ENCODE measurements at places on chromosomes 11 and 22. TPM values are rescaled to one million over a fixed set of nuclear protein-coding genes. Genes with fewer than 3 reads are reported as not detected.

MS4A6A gene
- 80.0 TPM for total RNA-seq

DNA sequence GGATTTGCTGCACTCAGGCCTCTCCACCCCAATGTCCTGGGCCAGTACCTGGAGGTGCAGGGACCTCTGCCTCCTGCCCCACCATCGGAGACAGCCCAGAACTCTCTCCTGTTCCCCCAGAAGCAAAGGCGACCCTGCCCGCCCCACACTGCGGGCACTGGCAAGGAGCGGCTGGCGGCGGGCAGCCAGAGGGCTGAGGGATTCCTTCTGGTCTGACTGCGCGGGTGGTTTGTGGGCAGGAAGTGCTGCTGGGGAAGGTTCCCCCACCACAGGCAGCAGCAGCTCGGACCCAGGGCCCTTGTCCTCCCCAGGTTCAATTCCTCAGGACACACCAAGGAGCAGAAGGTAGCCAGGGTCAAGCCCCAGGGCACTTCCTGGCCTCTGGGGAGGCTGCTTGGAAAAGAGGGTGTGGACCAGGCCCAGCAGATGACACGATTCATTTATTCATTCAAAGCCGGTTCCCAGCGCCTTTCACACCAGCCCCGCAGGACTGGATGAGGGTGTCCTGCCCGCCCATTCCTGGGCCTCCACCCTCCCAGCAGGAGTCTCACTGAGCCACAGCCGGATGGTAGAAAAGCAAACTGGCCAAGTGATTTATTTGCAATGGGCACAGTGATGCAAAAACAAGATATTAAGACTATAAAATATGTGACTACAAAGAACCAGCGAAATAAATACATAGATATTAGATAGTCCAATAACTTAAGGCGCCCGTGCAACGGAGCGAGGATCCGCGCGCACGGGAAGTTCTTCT lies 1.2 kb downstream of the PHLDA2 start:
- no peak for DNase-seq

DNA sequence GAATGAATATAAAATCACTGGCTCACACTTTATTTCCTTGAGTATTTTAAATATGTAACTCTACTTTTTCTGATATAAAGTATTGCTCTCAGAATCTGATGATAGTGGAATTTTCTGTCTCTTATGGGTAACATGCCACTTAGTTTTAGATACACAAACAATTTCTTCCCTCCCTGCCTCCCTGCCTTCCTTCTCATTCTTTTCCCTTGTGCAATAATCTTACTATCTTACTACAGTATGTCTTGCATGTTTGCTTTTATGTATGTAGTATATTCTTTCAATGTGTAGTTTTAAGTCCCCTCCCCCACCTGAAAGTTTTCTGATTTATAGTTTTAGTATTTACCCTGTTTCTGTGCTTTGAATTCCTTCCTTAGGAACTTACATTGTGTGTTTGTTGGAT lies 48.4 kb downstream of the INSC start:
- no peak for DNase-seq

WEE1 gene
- total RNA-seq = 32.4 TPM

GRCh38 chr22:43388420-43388851 lies 23.4 kb upstream of the MPPED1 start:
- peak; percentile 57 for DNase-seq

IRF7 gene
- total RNA-seq = 27.1 TPM

- DNase-seq = no peak
Measured at GRCh38 chr11:27459191-27459590, 13.4 kb downstream of the LGR4 start.

SLC43A3 gene
- 110 TPM for total RNA-seq

GRCh38 chr11:1310318-1310687 lies 871 bp upstream of the TOLLIP start:
- DNase-seq = no peak

DNA sequence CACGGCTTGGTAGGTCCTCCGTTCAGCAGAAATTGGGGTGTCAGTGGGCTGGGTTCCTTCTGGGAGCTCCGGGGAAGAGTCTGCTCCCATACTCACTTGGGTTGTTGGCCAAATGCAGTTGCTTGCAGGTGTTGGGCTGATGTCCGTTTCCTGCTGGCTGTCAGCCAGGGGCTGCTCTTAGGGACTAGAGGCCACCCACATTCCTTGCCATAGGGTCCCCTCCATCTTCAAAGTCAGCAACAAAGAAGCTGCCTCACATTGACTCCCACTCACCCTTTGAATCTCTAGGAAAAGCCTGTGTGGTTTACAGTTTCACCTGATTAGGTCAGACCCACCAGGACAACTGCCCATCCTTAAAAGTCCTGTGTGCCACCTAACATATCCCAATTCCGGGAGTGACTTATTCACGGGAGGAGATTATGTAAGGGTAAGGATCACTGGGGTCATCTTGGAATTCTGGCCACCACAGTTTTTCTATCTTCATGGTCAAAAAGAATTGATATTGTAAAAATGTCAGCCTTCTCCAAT lies 43.0 kb downstream of the TPCN2 start:
- DNase-seq = no peak

DNA sequence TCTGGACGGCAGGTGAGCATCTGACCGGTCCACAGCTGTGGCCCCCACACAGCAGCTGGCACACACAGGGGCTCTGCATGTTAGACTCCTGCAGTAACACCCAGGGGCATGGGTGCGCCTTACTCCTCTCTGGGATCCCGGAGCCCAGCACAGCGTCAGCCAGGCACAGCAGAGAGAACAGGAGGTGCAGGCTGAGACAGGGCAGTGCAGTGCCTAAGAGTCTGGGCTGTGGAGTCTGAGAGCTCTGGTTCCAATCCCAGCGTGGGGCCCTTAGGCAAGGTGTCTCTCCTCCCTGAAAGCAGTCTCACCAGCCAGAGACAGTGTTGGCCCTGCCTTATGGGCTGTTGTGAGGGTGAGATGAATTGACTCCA lies 2.3 kb downstream of the NUDT8 start:
- DNase-seq = no peak

DCPS gene
- 16.4 TPM for total RNA-seq

DNA sequence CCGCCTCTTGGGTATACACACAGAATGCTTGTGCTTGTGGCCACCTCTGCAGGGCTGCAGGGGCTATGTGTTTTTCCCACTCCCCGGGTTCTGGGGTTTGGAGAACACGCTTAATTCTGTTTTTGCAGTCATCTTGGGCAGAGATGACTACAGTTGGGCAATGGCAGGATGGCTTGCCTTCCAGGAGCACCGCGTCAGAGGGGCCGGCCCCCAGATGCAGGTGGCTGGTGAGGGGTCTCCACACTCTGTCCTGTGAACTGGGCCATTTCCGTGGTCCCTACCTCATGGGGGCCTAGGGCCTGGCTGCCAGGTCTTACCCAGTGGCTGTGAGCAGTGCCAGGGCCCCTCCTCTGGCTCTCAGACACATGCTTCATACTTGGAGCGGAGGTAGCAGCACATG lies 68.3 kb downstream of the CTTN start:
- DNase-seq = no peak

SLC5A4 gene
- 0.21 TPM for total RNA-seq

Data from tibial nerve (tissue), 4 donors.